ENCODE measurements at places on chromosomes 4 and X. TPM values are rescaled to one million over a fixed set of nuclear protein-coding genes. Genes with fewer than 3 reads are reported as not detected.

- no peak for DNase-seq
These were observed 77.9 kb downstream of the ADAM29 start for GRCh38 chr4:174996079-174996478.

DNA sequence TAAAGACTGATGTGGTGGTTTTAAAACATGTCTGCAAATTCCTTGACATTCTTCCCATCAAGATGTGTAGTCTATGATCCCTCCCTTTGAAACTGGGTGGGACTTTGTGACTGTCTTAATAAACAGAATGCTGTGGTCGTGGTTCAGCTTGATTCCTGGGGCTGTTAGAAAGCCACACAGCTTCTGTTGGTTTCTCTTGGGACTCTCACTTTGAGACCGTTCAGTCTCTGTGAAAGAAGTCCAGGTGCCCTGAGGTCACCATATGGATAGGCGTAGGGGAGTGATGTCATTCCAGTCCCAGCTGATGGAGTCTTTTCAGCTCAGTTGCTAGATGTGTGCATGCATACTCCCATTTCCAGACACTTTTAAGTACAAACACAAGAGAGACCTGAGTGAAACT is 216.6 kb downstream of the KDR start:
- no peak for DNase-seq

- no peak for DNase-seq
These were observed 24.8 kb downstream of the CPE start for GRCh38 chr4:165403637-165404036.

The FGA gene
- total RNA-seq, result not detected

- DNase-seq, result no peak
These were observed 402.4 kb downstream of the PACRGL start for GRCh38 chr4:21102667-21103066.

GRCh38 chr4:87704001-87704400 is 53.9 kb downstream of the DMP1 start:
- no peak for DNase-seq

DNA sequence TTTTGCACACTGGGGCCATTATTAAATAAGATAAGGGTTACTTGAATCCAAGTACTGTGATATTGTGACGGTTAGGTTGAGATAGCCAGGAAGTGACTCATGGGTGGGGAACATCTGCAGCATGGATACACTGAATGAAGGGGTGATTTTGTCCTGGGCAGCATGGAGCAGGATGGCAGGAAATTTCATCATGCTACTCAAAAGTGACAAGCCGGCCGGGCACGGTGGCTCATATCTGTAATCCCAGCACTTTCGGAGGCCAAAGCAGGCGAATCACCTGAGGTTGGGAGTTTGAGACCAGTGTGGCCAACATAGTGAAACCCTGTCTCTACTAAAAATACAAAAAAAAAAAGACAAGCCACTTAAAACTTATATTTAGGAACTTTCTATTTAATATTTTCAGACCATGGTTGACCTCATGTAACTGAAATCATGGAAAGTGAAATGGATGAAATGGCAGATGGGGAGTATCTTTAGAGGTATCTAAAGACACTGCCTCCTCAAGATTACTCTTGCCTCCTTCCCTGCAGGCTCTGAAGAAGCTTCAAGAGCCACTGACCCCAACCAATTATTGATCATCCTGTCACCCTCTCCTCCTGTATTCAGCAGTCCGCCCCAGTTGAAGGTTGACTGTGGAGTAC is 3.9 kb upstream of the TRIM60 start:
- DNase-seq, result no peak

DNA sequence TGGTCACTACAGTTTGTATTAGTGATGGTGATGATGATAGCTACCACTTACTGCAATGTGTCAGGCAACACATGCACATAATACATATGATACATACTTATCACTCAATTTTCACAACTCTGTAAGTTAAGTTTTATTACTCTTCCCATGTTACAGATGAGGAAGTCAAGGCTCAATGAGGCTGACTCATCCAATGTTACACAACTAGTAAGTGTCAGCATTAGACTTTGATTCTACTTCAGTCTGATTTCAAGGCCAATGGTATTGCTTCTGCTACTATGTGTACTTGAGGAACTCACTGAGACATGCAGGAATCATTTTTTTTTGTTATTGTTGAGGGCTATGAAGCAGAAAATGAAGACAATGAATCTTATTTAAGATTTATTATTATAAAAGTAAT is 96.4 kb upstream of the TRPC5OS start:
- no peak for DNase-seq

The ATP8A1 gene
- 5.3 TPM for total RNA-seq

- DNase-seq, result no peak
These were observed 27.1 kb upstream of the NSUN7 start for GRCh38 chr4:40722576-40723161.

DNA sequence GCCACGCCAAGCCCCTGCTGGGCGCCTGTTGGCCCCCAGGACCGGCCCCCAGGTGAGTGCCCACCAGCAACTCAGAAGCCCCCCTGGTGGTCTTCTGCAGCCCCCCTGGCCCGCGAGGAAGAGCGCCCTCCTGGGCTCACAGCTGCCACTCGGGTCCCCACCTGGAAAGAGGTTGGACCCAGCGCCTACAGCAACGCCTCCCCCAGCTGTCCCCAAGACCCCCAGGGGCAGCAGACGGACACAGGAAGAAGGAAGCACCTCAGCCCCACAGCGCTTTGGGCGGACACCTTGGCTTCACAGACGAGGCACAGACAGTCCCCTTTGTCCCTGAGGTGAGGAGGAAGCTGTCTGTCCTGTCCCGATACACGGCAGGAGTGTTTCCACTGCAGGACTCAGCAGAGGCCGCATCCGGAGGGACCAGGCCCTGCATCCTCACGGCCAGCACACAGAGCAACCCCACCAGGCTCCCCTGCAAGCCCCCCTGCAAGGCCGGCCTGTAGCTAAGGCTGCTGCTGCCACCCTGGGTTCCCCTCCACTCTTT is 115.6 kb upstream of the NKX1-1 start:
- no peak for DNase-seq

DNA sequence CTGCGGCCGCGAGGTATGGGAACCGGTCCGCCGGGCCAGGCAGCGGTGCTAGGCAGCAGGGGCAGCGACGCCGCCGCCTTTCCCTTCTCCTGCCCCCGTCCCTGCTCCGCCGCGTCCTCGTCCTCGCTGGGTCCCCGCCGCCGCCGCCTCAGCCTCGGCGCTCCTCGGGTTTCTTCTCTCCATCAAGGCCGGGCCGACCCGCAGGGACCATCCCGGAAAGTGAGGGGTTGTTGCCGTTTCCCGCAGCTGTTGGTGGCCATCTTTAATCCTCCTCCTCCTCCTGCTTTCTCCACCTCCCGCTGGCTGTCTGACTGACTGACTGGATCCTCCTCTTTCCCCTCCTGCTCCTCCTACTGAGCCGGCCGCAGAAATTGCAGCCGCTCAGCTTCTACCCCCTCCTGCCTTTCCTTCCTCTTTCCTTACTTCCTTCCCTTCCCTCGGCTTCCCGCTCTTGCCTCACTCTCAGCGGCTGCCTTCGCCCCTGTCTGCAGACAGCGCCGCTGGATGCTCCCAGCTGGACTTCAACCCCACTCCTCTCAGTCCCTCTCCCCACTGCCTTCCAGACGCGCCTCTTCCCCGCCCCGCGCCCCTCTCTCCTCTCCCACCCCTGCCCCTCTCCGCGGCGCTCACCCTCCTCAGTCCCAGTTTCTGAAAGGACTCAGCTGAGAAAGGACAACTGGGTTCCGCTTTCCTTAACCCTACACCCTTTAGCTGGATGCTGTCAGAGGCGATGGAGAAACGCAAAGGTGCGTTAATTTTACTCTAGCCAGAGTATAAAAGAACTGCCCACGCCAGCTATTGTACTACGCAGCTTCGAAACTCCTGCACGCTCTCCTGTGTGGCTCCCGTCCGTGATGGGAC is at the start of gene WDFY3:
Gene WDFY3 (minus strand): TSS at position 309 of the 861 bp plus-strand sequence. CDS start 106,099 bp downstream, outside the sequence.
- peak; percentile 80 for DNase-seq

DNA sequence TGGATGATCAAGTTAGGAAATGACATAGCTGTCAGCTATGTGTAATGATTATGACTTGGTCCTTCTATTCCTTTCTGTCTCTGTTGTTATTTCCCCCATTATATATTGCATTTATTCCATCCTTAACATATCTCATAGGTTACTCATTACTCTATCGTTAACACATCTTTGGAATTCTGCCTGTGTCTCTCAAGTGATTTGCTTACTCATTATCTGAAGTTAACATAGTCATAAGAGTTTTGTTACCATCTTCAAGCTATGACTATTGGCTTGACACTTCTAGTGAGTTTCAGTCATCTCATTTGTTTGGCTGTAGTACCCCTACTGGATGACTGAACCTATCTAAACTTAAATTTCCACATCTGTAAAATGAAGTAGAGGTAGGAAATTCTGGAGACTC is 286.1 kb upstream of the PPP1R2C start:
- no peak for DNase-seq

The USP38 gene
- 21.5 TPM for total RNA-seq

- peak; percentile 37 for DNase-seq
These were observed 181.7 kb upstream of the AGTR2 start for GRCh38 chrX:115988825-115989224.

The NHSL2 gene
- 0.58 TPM for total RNA-seq

GRCh38 chr4:14083150-14083549 is 455.6 kb upstream of the BOD1L1 start:
- no peak for DNase-seq

- no peak for DNase-seq
These were observed 1704.7 kb upstream of the TENM3 start for GRCh38 chr4:180538384-180539057.

The MSL3 gene
- 30.3 TPM for total RNA-seq

GRCh38 chr4:3324093-3324815 is 31.4 kb downstream of the RGS12 start:
- no peak for DNase-seq

The SPARCL1 gene
- not detected for total RNA-seq

The SPINK2 gene
- not detected for total RNA-seq

- DNase-seq, result no peak
These were observed 63.7 kb upstream of the RPL34 start for GRCh38 chr4:108556588-108557200.

The RGN gene
- total RNA-seq, result not detected

The KLHL34 gene
- not detected for total RNA-seq

- no peak for DNase-seq
These were observed 178.8 kb downstream of the DCLK2 start for GRCh38 chr4:150256841-150257730.

The CENPVL1 gene
- not detected for total RNA-seq

- DNase-seq, result no peak
These were observed 121.7 kb upstream of the CXXC4 start for GRCh38 chr4:104616401-104616820.

GRCh38 chr4:158812133-158812532 is 43.3 kb downstream of the FNIP2 start:
- DNase-seq, result no peak

Measured in PC-3 (cell line).